ENCODE measurements at places on chromosomes 7 and 10.
A peak's percentile ranks its signal among the peaks of the same experiment; 100 is the strongest.

- no peak for DNase-seq
Measured at GRCh38 chr7:94643771-94644545, 12.0 kb downstream of the SGCE start.

DNA sequence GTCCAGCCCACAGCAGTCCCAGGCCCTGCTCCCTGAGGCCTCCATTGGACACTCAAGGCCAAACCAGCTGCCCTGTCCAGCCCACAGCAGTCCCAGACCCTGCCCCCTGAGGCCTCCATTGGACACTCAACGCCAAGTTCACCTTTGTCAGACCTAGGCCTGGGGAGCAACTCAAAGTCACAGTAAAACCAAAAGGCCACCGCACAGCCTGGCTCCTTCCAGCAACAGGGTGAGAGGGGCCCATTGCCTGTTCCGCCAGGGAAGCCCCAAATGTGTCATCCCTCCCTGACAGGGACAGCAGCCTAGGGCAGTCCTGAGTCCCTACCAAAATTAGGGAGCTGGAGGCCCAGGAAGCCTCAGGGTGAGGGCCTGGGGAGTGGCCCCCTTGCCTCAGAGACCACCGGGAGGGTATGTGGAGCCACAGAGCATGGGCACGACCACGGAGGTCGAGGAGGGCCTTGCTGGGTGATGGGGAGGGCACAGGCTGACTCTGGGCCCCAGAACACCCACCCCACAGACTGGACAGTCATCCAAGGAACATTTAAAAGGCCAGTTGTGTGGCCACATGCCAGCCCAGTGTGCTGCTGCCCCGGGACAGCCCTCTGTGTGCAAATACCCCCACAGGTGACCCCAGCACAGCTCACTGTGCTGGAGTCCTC is 66.5 kb upstream of the PPP2R2D start:
- DNase-seq = no peak

- no peak for DNase-seq
Measured at GRCh38 chr7:43119371-43120075, 7.1 kb downstream of the HECW1 start.

DNA sequence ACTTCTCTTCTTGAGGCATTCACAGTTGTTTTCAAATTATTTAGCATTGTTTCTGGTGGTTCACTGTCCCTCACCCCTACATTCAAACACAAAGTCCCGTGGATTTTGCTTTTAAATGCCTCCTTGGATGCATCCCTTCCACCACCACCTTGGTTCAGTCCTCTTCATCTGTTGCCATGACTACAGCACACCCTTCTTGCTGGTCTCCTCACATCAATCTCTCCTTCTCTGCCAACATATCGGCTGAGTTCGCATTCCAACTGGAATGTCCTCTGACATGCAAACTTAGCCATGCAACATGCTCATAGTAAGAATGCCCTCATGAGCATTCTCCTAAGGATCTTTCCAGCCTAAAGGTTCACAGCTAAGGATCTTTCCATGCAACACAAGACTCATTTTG is 198.3 kb upstream of the AGK start:
- DNase-seq = no peak

- DNase-seq = no peak
Measured at GRCh38 chr10:89889606-89890005, 188.2 kb downstream of the KIF20B start.

- DNase-seq = no peak
Measured at GRCh38 chr7:66169616-66170015, 35.5 kb upstream of the TPST1 start.

DNA sequence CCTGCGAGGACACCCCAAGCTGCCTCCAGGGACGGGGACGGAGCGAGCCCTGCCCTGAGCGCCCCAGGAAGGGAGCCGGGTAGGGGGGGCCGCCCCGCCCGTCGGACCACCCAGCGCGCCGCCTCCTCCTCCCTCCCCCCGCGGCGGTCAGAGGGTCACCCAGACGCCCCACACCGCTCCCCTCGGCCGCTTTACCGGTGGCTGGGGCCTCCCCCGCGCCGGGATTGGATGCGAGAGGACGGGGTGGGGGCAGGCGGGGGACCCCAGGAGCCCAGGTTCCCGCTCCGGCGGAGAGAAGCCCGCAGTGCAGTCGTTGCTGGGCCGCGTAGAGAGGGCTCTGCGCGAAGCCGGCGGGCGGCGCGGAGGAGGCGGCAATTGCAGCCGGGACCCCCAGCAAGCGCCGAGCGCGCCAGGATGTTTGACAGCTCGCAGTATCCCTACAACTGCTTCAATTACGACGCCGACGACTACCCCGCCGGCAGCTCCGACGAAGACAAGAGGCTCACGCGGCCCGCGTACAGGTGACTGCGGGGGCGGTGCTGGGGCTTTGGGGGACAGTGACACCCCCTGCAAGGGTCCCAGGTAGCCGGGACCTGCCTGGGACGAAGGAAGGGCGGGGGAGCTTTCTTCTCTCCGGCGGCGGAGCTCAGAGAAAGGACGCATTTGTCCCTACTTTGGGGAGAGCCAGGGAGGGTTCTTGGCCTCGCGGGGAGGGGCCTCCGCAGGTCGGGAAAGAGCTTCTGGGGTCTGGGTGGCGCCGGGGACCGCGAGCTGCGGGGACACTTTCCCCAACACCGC is at the start of gene FOXL3:
Gene FOXL3, plus strand, starts transcription at position 415 of the 798 bp plus-strand sequence. Its CDS starts 0 bp downstream, at position 415.
- DNase-seq = no peak

- DNase-seq = no peak
Measured at GRCh38 chr7:70354409-70355169, 756.3 kb downstream of the AUTS2 start.

DNA sequence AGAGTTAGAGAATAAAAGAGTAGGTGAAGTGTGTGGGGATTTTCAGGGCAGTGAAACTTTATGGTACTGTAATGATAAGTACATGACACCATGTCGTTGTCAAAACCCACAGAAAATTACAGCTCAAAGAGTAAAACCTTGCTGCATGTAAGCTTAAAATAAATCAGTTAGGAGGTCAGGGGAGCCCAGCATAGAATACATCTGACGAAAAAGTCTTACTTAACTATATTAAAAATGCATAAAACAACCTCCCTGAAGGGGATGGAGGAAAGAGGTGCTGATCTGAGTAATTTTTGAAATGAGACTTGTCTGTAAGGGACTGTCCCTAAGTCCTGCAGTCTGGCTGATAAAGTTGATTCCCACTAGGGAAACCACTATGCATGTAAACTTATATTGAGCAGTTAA is 49.8 kb upstream of the AKR1E2 start:
- DNase-seq = no peak

DNA sequence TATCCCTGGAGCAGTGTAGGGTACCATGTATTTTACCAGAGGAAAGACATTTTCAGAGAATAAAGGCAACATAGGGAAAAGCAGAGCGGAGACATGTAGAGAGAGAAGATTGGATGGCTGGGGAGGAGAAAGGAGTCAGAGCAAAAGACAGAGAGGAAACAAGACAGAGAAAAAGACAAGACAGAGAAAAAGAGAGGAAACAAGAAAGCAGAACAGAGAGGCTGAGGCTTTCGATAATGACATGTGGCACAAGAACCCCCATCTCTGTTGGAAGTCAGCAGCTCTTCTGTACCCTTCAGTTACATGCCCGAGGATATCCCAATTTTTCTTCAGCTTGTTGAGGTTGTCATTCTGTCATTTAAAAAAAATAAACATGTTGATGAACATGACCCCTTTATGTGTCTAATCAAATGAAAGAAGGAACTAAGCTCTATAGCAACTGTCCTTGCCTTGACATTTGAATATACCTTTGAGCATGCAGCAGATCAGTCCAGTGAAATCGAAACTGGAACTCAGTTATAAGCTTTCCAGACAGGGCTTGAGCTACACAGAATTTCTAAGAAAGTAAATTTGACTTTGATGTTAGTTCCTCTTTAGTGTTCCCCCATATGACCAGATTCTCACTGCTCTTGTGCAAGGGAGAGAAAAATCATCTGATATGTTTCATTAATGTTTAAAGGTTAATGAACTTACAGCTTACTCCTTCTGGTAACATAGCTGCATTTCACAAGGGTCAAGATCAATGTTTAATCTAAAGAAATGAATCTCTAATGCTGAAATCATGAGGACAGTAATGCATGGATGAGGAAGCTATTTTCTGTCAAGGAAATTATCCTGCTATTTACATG is 75.1 kb upstream of the SP4 start:
- no peak for DNase-seq

GRCh38 chr7:45089341-45089891 is 647 bp upstream of the NACAD start:
- DNase-seq = peak; percentile 96

- DNase-seq = no peak
Measured at GRCh38 chr7:74400420-74401136, 53.1 kb upstream of the GTF2IRD1 start.

DNA sequence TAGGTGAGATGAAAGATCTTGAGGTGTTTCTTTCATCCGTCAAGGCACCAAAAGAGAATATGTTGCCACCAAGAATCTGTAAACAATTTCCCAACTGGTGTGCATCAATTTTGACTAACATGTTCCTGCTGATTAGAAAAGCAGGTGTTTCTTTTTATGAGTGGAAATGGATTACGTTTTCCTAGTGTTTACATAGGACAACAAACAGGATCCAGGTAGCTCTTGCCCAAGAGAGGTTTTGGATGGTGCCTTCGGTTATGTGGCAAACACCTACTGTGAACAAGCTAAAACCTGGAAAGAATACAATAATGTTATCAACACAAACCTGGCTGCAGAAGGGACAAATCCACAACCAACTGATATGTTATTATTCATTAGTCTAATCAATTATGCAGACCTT is 53.6 kb upstream of the WNT16 start:
- no peak for DNase-seq

GRCh38 chr7:95250571-95250970 is 73.8 kb downstream of the PON1 start:
- no peak for DNase-seq

DNA sequence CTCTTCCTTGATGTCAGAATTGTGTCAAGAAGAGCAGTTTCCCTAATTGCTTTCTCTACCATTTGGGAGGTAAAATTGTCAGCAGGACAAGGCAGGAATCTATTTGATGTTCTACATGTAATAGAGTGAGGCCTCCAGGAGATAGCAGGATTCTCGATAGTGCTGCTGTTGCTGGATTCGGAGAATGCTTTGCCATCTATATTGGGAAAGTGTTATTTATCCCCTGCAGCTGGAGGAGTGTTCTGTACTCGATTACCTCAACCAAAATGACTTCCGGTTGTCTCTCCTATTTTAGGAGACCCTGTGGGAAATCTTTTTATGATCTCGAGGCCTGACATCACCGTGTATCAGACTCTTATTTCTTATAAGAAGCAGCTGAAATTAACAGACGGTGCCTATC is 217.1 kb downstream of the TMEM178B start:
- no peak for DNase-seq

DNA sequence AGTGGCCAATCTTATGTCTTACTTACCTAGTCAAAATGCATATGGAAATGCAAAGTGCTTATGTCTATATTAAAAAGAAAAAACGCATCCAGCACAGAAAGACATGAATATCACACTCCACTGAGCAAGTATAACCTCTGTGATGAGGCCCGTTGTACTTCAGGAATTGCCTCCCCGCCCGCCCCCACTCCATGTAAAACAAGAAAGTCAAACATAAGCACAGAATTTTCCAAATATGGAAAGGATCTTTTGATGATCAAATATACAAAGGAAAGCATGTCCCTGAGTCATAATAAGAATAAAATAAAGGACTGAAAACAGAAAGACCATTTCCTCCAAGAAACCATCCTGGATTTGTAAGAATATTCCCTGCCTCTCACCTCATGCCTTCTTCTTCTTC is 229.1 kb downstream of the BAMBI start:
- DNase-seq = no peak

DNA sequence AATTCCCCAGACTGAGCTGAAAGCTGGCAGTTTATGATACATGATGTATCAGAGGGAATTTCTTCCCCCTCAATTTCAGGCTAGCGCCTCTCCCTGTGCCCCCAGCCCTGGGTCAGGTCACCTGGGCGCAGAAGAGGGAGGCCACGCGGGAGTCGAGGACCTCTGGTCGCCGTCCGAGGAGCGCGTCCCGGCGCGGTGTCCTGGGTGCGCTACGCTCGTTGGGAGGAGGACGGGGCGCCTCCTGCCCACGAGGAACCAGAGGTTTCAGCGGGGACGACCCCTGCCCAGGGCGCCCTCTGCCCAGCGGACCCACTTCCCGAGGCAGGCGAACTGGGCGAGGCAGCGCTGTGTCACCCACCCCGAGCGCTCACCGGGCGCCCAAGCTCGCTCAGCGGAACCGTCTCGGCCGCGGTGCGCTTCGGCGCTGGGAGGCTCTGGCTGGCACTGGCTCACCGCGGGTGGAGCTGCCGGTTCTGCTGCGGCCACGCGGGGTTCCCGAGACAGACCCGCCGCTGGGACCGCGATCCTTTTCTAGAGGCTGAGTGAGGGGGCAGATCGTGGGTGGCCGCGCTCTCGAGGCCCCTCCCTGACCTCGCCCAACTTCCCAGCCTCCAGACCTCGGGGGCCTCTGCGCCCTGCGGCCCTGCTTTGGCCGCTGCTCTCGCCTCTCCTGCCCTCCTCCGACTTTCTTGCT is at the start of gene FAM237B:
Gene FAM237B, minus strand, starts transcription at position 504 of the 694 bp plus-strand sequence. CDS start 1,556 bp downstream, outside the sequence.
- no peak for DNase-seq

- DNase-seq = no peak
Measured at GRCh38 chr7:90655566-90655965, 59.4 kb downstream of the CDK14 start.

DNA sequence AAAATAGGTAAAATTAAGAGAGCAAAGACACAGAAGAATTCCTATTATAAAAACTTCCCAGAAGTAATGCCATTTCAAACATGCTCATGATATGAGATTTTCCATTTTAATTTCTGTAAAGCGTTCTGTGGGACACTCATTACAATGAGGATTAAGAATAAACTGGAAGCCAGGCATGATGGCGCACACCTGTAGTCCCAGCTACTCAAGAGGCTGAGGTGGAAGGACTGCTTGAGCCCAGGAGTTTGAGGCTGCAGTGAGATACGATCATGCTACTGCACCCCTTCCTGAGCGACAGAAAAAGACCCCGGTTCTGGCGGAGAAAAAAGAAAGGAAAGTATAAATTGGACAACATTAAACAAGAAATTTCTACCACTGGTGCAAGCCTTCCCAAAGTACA is 1.5 kb downstream of the DNA2 start:
- DNase-seq = no peak

DNA sequence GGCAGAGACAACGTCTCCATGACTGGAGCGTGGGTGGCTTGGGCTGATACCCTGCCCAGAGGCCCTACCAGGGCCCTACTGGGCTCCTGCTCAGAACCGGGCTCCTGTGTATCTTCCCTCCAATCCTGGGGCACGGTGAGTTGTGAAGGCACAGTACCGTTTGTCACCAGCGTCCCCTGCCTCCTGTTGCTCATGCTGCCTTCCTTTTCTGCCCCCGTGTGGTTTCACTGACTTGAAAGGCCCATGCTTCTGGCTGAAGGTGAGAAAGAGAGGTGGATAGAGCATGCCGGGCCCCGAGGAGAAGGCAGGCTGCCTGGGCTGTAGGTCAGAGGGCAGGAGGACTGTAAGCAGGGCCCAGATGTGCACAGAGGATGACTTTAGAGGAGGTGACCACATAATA is 9.1 kb upstream of the DMBT1 start:
- DNase-seq = peak; percentile 28

GRCh38 chr7:158107806-158108205 is 479.8 kb downstream of the PTPRN2 start:
- DNase-seq = no peak

DNA sequence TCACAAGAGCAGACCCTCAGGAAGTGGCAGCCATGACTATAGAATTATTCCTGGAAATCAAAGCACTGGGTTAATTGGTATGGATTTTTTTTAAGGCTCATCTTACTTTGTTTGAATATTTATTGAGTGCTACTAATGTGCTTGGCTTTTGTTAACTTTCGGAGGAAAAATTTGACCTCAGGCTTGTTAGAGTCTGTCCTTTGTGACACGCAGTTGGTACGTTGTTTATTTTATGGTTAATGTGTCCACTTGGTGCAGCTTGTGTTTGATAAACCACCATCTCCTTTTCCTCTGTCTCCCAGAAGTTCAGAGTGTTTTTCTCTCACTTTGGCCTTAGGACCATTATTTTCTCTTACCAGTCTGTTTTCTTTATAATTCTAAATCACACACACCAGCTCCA is 268.6 kb downstream of the SDK1 start:
- no peak for DNase-seq
